ENCODE measurements at places on chromosomes 2 and 18. TPM values are rescaled to one million over a fixed set of nuclear protein-coding genes. Genes with fewer than 3 reads are reported as not detected.
A peak's percentile ranks its signal among the peaks of the same experiment; 100 is the strongest.

GALR1 gene
- total RNA-seq = 0.26 TPM

GAD1 gene
- total RNA-seq = not detected

GRCh38 chr18:74906184-74906583 lies 302.8 kb downstream of the PTGR3 start:
- no peak for DNase-seq

DNA sequence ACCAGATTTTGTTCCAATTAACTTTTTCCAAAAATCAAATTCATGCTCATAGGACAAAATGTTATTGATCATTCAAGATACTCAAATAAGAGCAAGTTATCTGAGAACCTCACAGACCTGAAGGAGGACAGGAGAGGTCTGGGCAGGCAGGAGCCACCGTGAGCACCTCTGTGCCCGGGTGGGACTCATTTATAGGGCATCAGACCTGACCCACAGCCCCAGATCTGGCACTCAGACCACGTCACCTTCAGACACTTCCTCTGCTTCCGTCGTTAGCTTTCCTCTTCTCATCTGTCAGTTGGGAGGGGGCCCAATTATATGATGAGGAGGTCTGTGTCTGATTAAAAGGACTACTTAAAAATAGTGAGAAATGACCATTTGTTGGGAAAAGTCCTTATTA lies 169.4 kb downstream of the EIPR1 start:
- DNase-seq = no peak

DNA sequence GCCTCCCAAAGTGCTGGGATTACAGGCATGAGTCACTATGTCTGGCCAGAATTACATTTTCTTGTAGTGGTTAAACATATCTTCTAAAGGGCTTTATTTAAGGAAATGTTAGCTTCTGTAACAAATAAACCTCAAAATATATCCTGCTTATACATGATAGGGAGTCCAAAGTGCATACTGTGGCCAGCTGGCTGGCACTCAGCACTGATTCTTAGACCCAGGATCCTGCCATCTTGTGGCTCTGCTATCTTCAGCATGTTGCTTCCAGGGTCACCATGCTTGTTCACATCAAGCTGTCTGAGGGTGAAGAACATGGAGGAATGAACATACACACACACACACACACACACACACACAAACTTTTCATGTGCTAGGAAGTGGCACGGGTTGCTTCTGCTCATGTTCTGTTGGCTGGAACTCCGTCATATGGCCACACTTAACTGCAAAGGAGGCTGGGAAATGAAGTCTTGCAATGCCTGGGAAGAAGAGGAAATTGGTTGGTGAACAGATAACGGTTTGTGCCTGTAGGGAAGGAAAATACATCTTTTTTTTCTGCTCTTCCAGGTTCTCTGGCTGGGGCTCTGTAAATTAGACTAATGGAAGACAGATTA lies 40.0 kb downstream of the NPPC start:
- DNase-seq = no peak

CYP27A1 gene
- 20.7 TPM for total RNA-seq

- DNase-seq = no peak
These were observed 23.4 kb upstream of the LRRC30 start for GRCh38 chr18:7207366-7207915.

GRCh38 chr2:238320246-238320647 lies at the start of gene TRAF3IP1:
TRAF3IP1 (plus strand) TSS chr2:238320518; CDS start chr2:238320663, 145 bp downstream.
- DNase-seq = peak; percentile 96

CRYBA2 gene
- total RNA-seq = not detected

BCL2 gene
- total RNA-seq = 39.0 TPM

SLC39A10 gene
- 8.4 TPM for total RNA-seq

- no peak for DNase-seq
These were observed 28.9 kb upstream of the ACTR2 start for GRCh38 chr2:65198737-65199136.
